ENCODE measurements at places on chromosomes 6 and 20. TPM values are rescaled to one million over a fixed set of nuclear protein-coding genes. Genes with fewer than 3 reads are reported as not detected.
A peak's percentile ranks its signal among the peaks of the same experiment; 100 is the strongest.

The SGK2 gene
- total RNA-seq: 1.4 TPM

The CDK5RAP1 gene
- 43.0 TPM for total RNA-seq

The LGSN gene
- total RNA-seq: not detected

The SLC52A3 gene
- not detected for total RNA-seq

The DEF6 gene
- 108 TPM for total RNA-seq

The ARFGEF2 gene
- 23.6 TPM for total RNA-seq

The MYL9 gene
- total RNA-seq: 0.62 TPM

The BTN1A1 gene
- 0.10 TPM for total RNA-seq

The TNFRSF6B gene
- total RNA-seq: 1.0 TPM

The RSPO3 gene
- not detected for total RNA-seq

The OXT gene
- 1.2 TPM for total RNA-seq

The SLC35F1 gene
- 0.50 TPM for total RNA-seq

The NOTCH4 gene
- total RNA-seq: 0.79 TPM

The FAM217A gene
- total RNA-seq: not detected

- DNase-seq: no peak
Measured at GRCh38 chr6:10303608-10304506, 111.0 kb downstream of the TFAP2A start.

- DNase-seq: no peak
Measured at GRCh38 chr6:11432713-11433450, 104.7 kb upstream of the TMEM170B start.

- no peak for DNase-seq
Measured at GRCh38 chr20:16017656-16018055, 555.6 kb downstream of the KIF16B start.

DNA sequence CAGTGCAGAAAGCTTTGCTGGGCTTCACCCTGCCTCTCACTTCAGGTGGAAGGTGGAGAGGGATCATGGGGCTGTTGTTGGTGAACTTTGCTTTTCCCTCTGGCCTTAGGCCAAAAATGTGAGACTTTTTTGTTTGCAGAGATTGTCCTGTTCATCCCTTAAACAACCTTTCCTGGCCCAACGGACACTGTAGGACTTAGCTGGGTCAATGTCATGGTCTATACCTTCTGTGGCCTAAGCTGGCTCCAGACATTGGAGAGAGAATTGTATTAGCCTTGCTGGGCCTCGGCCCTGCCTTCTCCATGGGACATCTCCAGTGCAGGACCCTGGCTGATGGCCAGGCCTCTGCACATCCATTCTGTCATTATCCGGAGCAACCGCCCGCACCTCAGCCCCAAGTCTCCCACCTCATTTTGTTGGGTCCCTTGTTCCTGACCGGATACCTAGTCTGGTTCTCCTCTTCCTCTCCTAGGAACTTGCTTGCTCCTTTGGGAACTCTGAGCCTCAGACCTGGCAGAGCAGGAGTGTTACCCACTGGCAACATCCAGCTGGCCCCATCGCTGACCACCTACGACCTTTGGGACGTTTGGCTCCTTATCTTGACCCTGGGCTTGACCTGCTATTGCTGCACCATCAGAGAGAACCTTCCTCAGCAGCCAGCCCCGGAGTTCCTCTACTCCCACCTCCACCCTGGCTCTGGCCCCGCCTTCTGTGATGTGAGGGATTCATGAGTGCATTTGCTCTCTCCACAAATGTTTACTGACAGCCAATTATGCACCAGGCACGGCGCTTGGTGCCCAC, 128.2 kb downstream of the BANF2 start:
- no peak for DNase-seq

- no peak for DNase-seq
Measured at GRCh38 chr20:20744170-20744725, 31.8 kb upstream of the RALGAPA2 start.

GRCh38 chr6:150070236-150070818, 1.4 kb upstream of the ULBP3 start:
- DNase-seq: no peak

GRCh38 chr6:147390909-147391536, 117.5 kb upstream of the SAMD5 start:
- no peak for DNase-seq

DNA sequence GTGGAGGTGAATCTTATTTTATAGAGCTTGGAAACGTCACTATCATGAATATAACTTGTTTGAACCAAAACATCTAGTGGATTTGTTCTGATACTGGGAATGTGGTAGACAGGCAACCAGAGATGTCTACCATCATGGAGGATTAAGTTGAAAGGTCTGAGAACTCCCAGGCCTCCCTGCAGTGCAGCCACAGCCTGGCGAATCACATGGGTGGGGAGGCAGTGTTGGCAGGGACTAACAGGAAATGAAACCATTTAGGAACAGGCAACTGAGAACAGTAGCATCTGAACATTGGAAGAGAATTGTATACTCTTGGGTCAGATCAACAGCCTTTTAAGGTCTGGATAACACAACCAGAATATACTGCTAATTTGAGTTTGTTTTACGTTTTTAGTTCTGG, 22.3 kb upstream of the CEP162 start:
- DNase-seq: no peak

DNA sequence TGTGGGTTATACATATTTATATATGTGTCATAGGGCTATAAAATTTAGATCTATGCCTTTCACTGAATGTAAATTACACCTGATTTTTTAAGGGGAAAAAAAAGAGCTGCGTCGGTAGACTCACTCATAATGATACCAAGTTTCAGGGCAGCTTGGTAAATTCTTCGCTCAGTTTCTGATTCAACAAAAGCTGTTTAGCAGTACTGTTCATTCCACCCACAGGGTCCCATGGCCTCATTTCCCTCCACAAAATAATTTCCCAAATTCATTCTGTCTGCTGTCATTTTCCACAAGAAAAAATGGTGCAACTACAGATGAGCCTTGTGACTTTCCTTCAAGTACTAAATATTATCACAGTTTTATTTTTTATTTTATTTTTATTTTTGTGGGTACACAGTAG, 63.7 kb downstream of the PAK5 start:
- no peak for DNase-seq

- DNase-seq: peak; percentile 52
Measured at GRCh38 chr6:52362443-52363227, 684 bp downstream of the PAQR8 start.

- DNase-seq: no peak
Measured at GRCh38 chr6:21748343-21749056, 154.9 kb downstream of the SOX4 start.

- no peak for DNase-seq
Measured at GRCh38 chr6:79421001-79421411, 116.2 kb downstream of the LCA5 start.

DNA sequence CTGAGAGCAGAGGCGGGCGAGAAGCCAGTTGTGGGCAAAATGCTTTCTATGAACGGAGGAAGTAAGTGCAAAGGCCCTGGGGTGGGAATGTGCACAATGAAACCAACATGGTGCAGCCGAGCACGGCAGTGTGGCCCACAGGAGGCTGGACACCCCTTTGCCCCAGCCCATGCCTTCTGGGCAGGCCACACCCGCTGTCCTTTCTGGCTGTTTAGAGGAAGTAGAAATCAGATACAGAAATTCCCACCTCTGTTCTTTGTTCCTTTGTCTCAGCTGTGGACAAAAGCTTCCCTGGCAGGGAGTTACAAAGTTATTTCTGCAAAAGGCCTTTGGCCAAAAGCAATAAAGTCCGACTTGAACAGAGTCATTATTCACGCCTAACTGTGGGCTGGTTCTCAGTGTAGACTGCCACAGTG, 11.9 kb downstream of the SULF2 start:
- no peak for DNase-seq

GRCh38 chr6:69866351-69866769, at the start of gene COL19A1:
COL19A1 (plus strand) TSS chr6:69866556; CDS start chr6:69879568, 13,012 bp downstream.
- DNase-seq: peak; percentile 29

DNA sequence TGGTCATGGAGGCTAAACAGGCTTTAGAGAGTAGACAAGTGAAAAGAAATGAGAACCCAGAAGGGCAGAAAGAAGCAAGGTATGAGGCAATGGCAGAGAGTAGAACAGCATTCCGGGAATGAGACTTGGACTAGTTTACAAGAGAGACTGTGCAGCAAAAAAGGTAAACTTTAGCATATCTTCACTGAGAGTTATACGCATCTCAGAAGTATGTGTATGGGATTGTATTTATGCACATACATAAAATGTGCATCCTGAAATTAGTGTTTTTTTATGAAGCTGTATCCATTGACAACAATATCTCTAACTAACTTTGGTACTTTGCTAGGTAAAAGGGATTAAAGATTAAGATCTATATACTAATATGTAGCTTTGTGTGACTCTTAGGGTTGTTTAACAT, 753.6 kb downstream of the BCKDHB start:
- DNase-seq: no peak

GRCh38 chr20:35166242-35166830, 5.5 kb upstream of the PROCR start:
- no peak for DNase-seq

DNA sequence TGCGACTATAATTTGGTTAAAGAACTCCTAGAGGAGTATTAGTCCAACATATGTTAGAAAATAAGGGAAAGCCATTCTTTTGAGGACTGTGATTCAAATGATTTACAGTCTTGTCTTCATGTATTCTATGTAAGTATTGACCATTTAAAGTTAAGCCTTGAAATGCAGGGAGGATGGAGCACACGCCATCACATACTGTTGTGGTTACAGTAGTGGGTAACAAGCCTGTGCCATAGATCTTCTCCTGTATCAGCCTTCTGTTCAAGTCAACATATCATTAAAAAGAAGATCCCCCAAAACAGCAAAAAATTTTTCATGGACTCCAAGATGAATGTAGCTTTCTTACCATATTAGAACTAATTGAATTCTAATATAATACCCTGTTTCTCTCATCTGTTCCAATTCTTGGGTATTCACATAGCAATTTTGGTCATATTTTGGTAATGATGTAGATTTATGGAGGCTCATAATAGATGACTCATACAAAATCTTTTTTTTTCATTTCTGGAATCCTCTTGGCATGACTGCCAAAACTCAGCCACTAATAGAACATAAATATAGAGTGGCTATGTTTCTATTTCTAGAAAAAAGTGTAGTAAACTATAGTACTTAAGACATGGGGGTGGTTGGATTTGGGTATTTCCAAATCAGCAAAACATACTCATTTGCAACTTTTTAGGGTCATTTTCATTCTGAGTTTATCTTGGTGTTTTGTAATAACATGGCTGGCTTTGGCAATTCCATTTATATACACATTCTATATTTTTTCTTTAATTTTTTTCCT, 413.5 kb downstream of the BCKDHB start:
- DNase-seq: no peak

- peak; percentile 29 for DNase-seq
Measured at GRCh38 chr6:158686791-158687381, 37.0 kb downstream of the SYTL3 start.

DNA sequence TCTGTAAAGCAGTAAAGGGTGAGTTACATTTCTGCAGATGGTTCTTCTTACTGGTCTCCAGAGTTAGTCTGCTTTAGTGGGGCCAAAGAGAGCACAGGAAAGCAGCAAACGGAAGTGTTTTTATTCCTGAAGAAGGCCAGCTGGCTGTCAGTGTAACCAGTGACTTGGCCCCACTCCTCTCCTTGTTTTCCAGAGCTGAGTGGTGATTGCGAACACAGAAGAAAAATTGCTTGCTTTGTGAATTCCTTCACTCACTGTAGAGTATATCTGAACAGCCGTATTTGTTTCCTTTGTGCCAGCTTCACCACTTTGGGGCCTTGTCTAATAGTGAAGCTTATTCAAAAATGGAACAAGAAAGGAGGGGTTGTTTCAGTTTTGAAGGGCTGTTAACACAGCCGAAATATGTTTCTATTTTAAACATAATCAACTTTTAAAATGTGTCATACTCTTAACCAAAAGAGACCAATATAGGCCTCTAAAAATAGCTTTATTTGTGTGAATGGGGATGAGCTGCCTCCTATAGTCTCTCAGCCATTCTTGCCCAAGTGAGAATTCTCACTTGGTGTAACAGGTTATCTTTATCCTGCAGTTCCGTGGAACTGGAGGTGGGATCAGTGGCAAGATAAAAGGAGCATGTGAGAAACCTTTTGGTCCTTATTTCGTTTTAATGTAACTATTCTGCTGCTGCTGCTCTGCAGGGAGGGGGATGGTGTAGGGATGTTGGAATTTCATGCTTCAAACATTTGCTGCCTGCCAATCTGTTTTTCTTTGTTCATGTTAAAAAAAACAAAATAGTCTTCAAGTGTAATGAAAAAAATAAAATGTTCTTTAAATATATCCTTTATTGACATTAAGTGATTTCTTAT, 37.8 kb downstream of the ZC2HC1B start:
- no peak for DNase-seq

- no peak for DNase-seq
Measured at GRCh38 chr6:34324738-34325444, 67.6 kb downstream of the NUDT3 start.

- DNase-seq: no peak
Measured at GRCh38 chr6:28311139-28311823, 24.7 kb downstream of the ZSCAN31 start.

- DNase-seq: peak; percentile 13
Measured at GRCh38 chr20:47544240-47544639, 42.6 kb downstream of the NCOA3 start.

- DNase-seq: no peak
Measured at GRCh38 chr20:50594591-50595432, 84.6 kb downstream of the PTPN1 start.

DNA sequence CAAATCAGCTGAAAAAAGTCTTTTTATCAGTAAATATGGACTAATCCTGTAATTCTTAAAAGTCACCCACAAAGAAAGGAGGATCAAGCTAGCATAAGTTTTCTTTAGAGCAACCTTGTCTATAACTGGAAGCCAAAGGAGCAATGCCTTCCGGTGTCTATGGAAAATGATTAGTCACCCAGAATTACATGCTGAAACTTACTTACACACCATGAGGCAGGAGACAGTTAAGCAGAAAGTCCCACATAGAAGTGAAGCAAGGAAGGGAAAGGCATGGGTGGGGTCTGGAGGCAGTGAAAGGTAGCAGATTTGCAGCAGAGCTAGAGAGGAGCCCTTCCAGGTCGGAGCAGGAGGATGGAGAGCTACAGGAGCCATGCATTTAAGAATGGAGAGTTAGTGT, 153.7 kb upstream of the RIPOR2 start:
- DNase-seq: no peak

GRCh38 chr6:128380891-128381290, 139.5 kb downstream of the PTPRK start:
- no peak for DNase-seq

GRCh38 chr6:15352845-15353244, 107.0 kb downstream of the JARID2 start:
- DNase-seq: no peak

DNA sequence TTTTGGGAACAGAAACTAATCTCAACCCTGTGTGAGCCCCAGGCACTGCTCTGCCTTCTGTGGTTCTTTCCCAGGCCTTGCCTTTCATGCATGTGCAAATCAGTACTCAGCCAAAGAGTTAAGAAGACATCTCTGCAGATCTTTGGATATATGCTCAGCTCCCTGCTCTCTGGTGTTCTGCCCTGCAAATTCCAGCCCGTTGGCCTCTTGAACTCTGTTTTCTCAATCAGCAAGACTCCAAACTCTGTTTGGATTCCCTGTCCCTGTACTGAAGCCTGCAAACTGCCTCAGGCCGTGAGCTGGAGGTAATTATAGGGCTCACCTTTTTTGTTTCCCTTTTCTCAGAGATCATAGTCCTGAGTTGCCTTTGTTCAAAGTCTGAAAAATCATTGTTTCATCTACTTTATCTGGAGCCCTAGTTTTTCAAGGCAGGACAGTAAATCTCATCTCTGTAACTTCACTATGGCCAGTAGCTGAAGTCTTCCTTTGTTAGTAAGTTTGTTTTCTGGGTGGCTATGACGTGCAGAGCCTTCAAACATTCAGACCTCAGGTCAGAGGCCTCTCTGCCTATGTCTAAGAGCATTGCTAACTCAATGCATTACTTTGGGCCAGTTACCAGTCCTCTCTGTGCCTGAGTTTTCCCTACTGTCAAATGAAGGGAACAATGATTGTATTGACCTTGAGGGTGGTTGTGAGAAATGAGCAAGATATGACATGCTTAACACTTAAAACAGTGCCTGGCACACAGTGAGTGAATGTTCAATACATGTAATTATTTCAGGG, 15.9 kb upstream of the MDFI start:
- DNase-seq: no peak

All from activated T-cell treated with anti-CD3 and anti-CD28 coated beads, Interleukin-2, amount 50 U/mL, for 72 hours (primary cell).